Peyer's patch (tissue), 4 donors: ENCODE measurements at places on chromosomes 7 and 10.

GRCh38 chr7:151851145-151851751 lies 25.7 kb downstream of the PRKAG2 start:
- DNase-seq: no peak

- no peak for DNase-seq
Observed at GRCh38 chr7:104093127-104093526, 103.7 kb upstream of the RELN start.

DNA sequence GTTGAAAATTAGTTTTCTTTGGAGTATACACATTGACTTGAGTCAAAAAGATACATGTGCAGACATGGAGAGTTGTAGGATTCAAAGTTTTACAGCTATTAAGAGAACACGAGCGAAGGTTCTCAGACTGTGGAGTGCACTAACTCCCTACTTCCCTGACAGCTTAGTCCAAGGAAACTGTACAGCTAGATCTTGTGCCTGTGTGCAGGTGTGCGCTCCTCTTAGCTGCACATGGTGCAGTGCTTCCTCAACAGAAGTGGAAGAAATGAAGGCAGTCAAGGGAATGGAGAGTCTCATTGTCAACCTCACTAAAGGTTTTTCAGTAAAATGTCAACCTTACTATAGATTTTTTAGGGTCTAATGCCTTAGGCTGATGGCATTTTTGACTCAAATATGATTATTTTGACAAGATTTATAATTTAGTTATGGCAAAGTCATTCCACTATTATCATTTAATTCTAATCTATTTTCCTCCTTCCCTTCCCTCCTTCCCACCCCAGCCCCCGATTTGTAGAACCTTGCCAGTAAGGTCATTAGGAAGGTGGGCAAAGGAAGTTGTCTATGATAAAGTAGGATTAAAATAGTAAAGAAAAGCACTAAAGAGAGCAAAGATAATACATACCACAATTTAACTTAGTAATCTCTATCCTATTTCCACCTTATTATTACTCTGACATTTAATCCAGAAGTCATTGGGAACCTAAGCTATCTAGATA lies 13.6 kb downstream of the PDK4 start:
- DNase-seq: no peak

DNA sequence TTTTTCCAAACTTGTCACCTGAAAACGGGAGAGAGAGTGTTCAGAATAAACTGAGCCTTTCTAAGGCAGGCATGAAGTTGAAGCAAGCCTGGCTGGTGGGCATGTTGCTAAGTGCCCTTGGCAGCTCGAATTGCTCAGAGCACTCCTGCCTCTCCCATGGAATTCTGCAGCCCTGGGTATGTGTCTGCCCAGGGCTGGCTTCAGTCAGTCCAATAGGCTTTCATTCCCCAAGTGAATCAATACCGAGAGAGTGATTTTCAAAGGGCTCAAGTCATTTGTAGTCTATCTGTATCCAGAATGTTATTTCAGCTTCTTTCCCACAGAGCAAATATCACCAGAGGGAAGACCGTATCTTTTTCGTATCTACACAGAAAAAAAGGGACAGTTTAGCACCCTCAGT lies 415.5 kb upstream of the COBL start:
- DNase-seq: no peak

DNA sequence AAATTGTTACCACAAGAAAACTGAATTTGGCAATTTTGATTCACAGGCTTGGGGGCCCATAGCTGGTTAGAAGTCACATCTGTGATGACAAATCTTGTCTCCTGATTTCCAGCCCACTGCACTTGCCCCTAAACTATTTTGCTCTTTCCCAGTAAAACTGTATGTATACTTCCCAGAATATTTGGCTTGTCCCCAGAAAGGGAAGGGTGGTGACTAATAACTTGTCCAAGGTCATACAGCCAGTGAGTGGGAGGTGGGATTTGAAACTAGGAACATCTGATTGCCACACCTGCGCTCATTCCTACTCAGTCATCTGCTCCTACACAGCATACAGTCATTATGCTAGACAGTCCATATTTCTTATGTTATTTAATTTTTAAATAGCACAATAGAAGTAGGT lies 304.5 kb downstream of the SDHAF3 start:
- DNase-seq: no peak

DNA sequence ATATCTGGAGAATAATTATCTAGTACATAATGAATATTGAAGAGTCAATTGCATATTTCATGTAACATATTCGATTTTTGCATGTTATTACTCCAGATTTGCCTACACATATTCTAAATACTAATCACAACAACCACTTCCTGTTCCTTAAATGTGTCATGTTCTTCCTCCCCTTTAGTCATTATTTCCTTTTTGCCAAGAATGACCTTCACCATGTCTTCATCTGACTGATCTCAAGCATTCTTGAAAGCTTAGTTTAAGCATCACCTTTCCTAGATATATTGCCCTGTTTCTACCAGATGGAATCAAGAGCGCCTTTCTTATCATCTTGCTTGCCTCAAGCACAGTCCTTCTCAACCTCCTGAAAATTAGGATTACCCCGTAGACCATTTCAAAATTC lies 23.5 kb upstream of the MEOX2 start:
- DNase-seq: no peak
